Urinary bladder (tissue), 4 donors: ENCODE measurements at places on chromosomes 7 and 10. TPM values are rescaled to one million over a fixed set of nuclear protein-coding genes. Genes with fewer than 3 reads are reported as not detected.

PDLIM1 gene
- 24.4 TPM for total RNA-seq

C10orf90 gene
- total RNA-seq: 0.85 TPM

ENTPD7 gene
- total RNA-seq: 26.2 TPM

SPDYE2 gene
- total RNA-seq: 0.16 TPM

CTAGE8 gene
- 0.79 TPM for total RNA-seq

SYT15B gene
- total RNA-seq: 1.8 TPM

STOX1 gene
- total RNA-seq: 4.7 TPM

INMT gene
- total RNA-seq: 24.8 TPM

HOXA9 gene
- total RNA-seq: 19.8 TPM

CHRM2 gene
- total RNA-seq: 19.8 TPM

TRIM8 gene
- 35.5 TPM for total RNA-seq

RBM20 gene
- total RNA-seq: 2.3 TPM

HPSE2 gene
- 48.1 TPM for total RNA-seq

LIPF gene
- total RNA-seq: not detected

LRRC17 gene
- total RNA-seq: 200 TPM

UNC5B gene
- 12.8 TPM for total RNA-seq

ZKSCAN5 gene
- total RNA-seq: 14.6 TPM

KLLN gene
- 0.63 TPM for total RNA-seq

SCIN gene
- 10.7 TPM for total RNA-seq

NRP1 gene
- total RNA-seq: 172 TPM

LRMDA gene
- total RNA-seq: 17.7 TPM

CPA4 gene
- total RNA-seq: 3.8 TPM

LRRC18 gene
- 0.32 TPM for total RNA-seq

PNLIP gene
- total RNA-seq: not detected

C7orf57 gene
- 0.21 TPM for total RNA-seq

ELMO1 gene
- total RNA-seq: 86.7 TPM

CPEB3 gene
- total RNA-seq: 7.4 TPM

ZNF467 gene
- total RNA-seq: 2.1 TPM

OR2A1 gene
- 0.05 TPM for total RNA-seq

PGAM2 gene
- 3.1 TPM for total RNA-seq

FGFBP3 gene
- total RNA-seq: 1.5 TPM

NPSR1 gene
- total RNA-seq: 0.58 TPM

GRM3 gene
- 0.21 TPM for total RNA-seq

PALD1 gene
- total RNA-seq: 10.2 TPM

AGBL3 gene
- 7.8 TPM for total RNA-seq

MALRD1 gene
- 13.8 TPM for total RNA-seq

NKX2-3 gene
- 0.11 TPM for total RNA-seq

CCL26 gene
- 1.5 TPM for total RNA-seq

UCMA gene
- not detected for total RNA-seq

CREB5 gene
- 53.5 TPM for total RNA-seq

ADAM12 gene
- 95.0 TPM for total RNA-seq

WIPF3 gene
- 0.95 TPM for total RNA-seq

LRIT1 gene
- total RNA-seq: not detected

METTL27 gene
- total RNA-seq: 2.9 TPM

SPDYE11 gene
- not detected for total RNA-seq

TMEM213 gene
- not detected for total RNA-seq

MMD2 gene
- total RNA-seq: 0.11 TPM

BLNK gene
- total RNA-seq: 7.3 TPM

SLC26A5 gene
- 1.6 TPM for total RNA-seq

MOGAT3 gene
- total RNA-seq: not detected

LRRD1 gene
- total RNA-seq: 1.8 TPM

TSPAN13 gene
- total RNA-seq: 26.2 TPM

BTBD16 gene
- 2.6 TPM for total RNA-seq

CNPY1 gene
- 0.32 TPM for total RNA-seq

FOXI2 gene
- not detected for total RNA-seq

AKR1C1 gene
- 27.8 TPM for total RNA-seq
